ENCODE measurements at places on chromosomes 7 and 10.

- peak; percentile 68 for DNase-seq
Observed at GRCh38 chr10:61900829-61901792, at the start of gene ARID5B. TSS of gene ARID5B (plus strand) at chr10:61901699. CDS start at chr10:61901710, 11 bp downstream.

DNA sequence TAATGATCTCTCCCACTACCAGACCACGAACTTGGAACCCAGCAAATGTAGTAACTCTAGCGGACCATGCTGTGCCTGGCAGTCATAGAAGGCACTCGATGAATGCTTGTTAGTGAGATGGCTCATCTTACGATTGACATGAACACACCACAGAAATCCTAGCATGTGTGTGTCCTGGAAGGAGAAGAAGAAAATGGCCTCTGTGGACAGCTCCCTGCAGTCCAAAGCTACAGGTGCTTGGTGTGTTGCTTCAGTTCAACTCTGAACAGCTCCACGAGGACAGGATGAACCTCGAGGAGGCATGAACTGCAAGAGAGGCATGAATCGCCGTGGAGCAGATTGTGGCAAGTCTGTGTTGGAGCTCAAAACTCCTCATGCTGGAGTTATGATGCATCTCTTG is 93.5 kb downstream of the KLF6 start:
- DNase-seq = no peak

GRCh38 chr7:123204206-123204835 is 4.6 kb upstream of the SLC13A1 start:
- no peak for DNase-seq

GRCh38 chr7:144775749-144776148 is 60.1 kb downstream of the TPK1 start:
- no peak for DNase-seq

DNA sequence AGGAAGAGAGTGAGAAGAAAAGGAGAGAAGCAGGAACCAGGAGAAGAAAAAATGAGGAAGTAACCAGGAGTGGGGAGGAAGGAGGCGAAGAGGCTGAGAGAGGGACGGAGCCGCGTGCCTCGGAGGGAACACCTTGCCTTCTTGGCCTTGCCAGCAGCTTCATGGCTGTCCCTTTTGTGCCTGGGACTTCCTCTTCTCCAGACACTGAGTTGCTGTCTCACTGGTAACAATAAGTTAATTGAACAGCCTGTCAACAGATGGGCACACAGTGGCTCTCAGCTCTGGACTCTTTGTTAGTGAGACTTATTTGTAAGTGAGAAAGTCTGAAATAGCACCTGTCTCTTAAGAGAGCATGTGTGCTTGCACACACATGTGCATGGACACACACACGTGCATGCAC is 83.2 kb downstream of the GATA3 start:
- DNase-seq = no peak

DNA sequence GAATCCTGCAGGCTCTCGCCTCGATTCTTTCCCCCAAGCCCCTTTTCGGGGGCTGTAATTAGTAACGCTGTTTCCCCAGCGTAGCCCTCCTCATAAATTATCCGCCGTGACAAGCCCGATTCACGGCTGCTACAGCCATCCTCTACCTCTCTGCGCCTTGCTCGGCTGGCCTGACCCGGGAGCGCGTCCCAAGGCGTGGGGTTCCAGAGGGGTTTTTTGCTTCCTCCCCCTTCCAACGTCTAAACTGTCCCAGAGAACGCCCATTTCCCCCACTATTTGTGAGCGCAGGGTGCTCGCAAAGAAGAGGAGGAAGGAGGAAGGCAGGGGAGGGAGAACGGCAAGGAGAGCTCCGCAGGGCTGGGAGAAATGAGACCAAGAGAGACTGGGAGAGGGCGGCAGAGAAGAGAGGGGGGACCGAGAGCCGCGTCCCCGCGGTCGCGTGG is 880 bp downstream of the HOXA5 start:
- DNase-seq = no peak

- DNase-seq = no peak
Observed at GRCh38 chr7:50431722-50432305, 18.3 kb downstream of the FIGNL1 start.

GRCh38 chr10:22460101-22460500 is 114.8 kb downstream of the SPAG6 start:
- DNase-seq = no peak

GRCh38 chr7:55156919-55157763 is 138.3 kb downstream of the EGFR start:
- DNase-seq = no peak

GRCh38 chr7:30019387-30019786 is 7.1 kb downstream of the FKBP14 start:
- no peak for DNase-seq

DNA sequence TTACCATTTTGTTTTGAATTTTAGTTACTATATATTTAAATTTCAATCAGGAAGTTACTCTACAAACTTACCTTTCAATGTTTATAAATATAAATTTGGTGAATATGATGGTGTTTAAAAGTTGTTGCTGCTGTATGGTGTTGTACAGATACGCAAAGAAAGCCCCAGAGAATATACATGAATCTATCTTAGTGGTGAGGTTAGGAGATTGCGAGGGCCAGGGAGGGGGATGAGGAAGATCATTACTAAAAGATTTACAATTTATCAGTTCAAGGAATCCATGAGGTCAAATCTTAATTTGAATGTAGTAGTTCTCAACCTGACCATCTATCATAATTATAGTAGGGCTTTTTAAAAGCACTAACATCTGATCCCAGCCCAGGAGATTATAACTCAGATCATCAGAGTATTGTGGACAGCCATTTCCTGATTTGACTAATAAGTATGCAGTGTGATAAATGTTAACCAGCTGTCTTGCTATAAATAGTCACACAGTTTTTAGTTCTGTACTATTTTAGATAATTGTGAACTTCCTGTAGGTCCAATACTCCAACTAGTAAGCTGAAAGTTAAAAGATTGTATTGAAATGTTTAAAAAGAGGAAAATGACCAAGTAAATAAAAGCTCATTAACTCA is 23.6 kb downstream of the FAM3C start:
- DNase-seq = no peak

GRCh38 chr7:138657854-138658386 is 43.2 kb downstream of the SVOPL start:
- no peak for DNase-seq

DNA sequence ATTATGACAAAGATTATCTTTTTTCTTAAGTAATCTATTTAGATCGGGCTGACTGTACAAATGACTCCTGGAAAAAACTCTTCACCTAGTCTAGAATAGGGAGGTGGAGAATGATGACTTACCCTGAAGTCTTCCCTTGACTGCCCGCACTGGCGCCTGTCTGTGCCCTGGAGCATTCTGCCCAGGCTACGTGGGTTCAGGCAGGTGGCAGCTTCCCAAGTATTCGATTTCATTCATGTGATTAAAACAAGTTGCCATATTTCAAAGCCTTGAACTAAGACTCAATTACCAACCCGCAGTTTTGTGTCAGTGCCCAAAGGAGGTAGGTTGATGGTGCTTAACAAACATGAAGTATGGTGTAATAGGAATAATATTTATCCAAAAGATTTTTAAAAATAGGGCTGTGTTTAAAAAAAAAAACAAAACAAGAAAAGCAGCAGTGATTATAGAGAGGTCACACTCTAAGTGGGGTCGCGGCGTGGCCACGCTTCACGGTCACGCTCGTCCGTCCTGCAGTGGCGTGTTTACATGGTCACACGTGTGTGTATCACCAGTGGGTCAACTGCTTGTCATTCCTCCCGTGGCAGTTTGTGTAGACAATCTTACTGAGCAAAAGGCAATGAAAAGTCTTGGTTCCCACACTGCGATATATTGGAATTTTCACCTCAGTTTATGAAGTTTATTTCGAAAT is 10.8 kb downstream of the INSIG1 start:
- no peak for DNase-seq

DNA sequence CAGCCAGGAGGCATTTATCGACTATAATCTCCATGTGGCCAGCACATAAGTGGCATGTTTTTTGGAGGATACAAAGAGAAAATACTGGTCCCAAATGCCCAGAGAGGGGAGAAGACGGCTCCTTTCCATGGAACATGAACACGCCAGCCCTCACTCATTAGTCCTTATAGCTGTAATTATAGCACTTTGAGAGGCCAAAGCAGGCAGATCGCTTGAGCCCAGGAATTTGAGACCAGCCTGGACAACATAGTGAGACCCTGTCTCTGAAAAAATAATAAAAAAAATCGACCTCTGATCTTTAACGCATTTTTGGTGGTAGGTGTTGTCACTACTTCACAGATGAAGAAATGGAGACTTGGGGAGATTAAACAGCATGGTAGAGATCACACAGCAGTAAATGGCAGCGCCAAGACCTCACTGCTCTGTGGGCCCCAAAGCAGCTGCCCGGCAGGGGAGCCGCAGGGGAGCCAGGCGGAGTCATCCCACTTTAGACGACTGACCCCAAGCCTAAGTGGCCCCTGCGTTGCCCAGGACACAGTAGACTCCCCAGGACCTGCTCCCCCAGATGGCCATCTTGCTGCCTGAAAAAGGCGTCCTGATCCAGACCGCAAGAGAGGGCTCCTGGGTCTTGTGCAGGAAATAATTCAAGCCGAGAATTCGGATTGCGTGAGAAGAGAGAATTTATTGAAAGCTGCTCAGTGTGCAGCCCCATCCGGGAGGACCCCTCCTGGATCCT is 21.2 kb upstream of the PRKAG2 start:
- no peak for DNase-seq

DNA sequence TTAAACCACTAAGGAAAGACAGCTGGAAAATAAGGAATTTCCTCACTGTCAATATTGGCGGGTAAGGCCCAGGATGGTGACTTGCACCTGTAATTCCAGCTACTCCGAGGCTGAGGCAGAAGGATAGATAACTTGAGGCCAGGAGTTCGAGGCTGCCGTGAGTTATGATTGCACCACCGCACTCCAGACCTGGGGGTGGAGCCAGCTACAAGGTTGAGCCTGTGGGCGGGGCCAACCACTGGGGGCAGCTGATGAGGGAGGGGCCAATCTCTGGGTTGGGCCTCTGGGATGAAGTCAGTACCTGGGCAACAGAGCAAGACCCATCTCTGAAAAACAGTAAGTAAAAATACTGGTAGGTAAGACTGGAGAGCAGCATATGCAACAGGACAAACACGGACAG is 80.1 kb upstream of the ADO start:
- DNase-seq = no peak

GRCh38 chr10:31102421-31102820 is 70.8 kb upstream of the ZNF438 start:
- no peak for DNase-seq

DNA sequence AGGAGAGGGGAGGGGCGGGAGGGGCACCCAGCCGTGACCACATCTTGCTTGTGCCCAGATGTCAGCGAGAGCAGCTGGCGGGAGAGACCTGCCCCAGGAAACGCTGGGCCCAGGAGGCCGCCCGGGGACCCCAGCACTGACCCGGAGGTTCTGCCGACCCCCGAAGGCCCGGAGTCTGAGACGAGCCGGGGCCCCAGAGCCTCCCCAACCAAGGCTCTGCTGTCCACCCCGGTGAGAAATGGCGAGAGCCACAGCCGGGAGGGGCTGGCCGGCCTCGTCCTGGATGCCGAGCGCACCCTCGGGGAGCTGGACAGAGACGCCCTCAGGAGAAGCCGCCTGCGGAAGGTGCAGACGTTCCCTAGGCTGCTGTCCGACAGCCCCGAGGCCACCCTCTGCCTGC is 25.9 kb downstream of the KNDC1 start:
- no peak for DNase-seq

- peak; percentile 77 for DNase-seq
Observed at GRCh38 chr10:43265799-43266721, 805 bp downstream of the RASGEF1A start.

DNA sequence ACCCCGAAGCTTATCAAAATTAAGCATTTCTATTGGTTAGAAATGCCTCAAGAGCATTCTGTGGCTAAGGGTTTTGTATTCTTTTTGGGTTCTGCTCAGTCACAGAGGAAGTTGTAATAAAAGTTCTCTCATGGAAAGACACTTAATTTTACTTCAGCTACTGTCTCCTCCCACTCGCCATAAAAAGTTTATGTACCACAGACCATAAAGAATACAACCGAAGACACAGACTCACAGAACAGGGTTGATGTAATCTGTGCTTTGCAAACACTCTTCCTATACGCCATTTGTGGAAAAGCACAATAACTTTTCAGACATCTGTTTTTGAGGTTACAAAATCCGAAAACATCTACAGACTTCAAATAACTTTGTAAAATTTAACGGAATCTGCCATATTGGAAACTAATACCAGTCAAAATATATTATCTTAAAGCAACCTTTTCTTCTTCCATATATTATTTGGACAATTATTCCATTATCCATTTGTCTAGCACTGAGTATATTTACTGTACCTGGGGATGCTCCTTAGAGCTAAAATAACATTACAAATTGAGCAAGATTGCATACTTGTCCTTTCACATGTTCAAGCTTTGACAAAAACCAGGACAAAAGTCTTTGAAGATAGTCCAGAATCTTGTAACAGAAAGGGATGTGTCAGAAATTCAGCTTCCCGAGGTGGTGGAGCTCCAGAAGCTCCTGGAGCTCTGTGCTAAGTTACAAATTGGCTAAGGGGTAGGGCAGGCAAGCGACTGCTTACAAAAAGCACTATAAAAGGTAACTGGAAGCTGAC is 219.0 kb upstream of the MEOX2 start:
- DNase-seq = no peak

Measured in A549 (cell line).